COLO829 (cell line): ENCODE measurements at places on chromosomes 13 and 19.
A peak's percentile ranks its signal among the peaks of the same experiment; 100 is the strongest.

GRCh38 chr19:749811-750210, 1.1 kb upstream of the MISP start:
- no peak for DNase-seq

- DNase-seq = no peak
Observed at GRCh38 chr13:110298505-110299282, 8.3 kb downstream of the COL4A1 start.

- no peak for DNase-seq
Observed at GRCh38 chr13:104314926-104315535, 1248.8 kb upstream of the SLC10A2 start.

- no peak for DNase-seq
Observed at GRCh38 chr19:1468821-1469254, 10.2 kb downstream of the C19orf25 start.

- no peak for DNase-seq
Observed at GRCh38 chr13:44519642-44520041, 56.5 kb downstream of the TSC22D1 start.

DNA sequence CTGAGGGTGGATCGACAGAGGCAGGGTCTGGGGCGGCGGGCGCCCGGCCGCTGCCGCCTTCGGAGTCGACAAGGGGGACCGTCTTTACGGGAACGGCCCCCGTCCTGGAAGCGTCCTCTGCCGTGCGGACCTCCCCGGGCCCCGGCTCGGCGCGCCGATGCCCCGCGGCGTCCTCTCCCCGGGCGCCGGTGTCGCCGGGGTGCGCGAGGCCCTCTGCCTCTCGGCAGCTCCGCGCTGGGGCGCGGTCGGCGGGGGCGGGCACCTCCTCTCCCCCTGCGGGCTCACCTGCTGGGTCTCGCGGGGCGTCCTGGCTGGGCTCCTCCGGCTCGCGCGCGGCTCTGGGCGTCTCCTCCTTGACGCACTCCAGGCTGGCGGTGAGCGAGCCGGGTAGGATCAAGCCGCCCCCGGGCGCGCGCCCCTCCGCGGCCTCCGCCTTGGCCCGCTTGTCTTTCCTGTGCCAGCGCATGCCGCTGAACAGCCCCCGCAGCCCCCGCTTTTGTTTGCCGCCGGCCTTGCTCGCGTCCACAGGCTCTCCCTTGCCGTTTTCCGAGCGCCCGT, 1.5 kb downstream of the AMER2 start:
- no peak for DNase-seq

DNA sequence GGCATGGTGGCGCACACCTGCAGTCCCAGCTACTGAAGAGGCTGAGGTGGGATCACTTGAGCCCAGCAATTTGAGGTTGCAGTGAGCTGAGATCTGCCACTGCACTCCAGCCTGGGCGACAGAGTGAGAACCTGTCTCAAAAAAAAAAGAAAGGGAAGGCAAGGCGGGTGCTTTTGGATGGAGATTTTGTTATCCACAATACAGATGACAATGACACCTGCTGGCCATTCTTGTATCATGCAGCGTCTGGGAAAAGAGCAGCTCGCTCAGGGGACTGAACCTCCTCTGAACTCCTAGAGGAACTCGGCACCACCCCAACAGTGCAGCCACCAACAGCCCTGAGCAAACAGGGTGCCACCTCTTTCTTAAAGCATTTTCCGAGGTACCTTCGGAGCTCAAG, 22.8 kb downstream of the HAUS8 start:
- no peak for DNase-seq

DNA sequence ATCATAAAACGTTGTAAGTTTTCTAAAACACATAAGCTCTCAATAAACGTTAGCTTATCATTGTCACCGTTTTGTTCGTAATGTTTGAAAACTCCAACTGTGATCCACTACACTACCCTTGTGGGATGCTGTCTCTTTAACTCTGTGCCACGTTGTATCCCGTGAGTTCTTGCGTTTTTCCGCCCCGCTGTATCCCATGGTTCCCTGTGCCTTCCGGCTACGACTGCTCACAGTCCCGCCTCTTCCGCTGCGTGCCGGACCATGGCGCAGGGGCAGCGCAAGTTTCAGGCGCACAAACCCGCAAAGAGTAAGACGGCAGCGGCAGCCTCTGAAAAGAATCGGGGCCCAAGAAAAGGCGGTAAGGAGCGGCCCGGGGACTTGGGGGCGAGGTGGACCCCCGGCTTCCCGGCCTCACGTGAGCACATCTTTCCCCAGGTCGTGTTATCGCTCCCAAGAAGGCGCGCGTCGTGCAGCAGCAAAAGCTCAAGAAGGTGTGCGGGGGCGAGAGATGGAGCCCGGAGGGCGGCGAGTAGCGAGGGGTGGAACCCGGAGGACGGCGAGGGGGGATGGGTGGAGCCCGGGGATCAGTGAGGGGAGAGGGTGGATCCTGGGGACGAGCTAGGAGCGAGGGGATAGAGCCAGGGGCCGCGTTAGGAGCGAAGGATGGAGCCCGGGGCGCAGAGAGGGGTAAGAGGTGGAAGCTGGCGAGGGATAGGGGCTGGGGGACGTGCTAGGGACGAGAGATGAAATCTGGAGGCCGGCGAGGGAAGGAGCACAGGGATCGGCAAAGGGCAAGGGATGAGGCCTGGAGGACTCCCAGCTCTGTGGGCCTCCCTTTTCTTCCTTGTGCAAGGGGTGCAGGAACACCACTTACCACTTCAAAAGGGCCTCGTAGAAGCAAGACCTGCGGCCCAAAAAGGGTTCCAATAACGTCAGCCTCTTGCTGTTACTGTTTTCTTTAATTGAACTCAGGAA, at the start of gene C19orf53:
Gene C19orf53 (plus strand): TSS at position 240 of the 975 bp plus-strand sequence. CDS start 22 bp downstream, at position 262.
- peak; percentile 93 for DNase-seq

GRCh38 chr19:16244091-16244490, 46.4 kb downstream of the AP1M1 start:
- no peak for DNase-seq

GRCh38 chr13:23667750-23668149, 97.5 kb downstream of the TNFRSF19 start:
- DNase-seq = no peak

DNA sequence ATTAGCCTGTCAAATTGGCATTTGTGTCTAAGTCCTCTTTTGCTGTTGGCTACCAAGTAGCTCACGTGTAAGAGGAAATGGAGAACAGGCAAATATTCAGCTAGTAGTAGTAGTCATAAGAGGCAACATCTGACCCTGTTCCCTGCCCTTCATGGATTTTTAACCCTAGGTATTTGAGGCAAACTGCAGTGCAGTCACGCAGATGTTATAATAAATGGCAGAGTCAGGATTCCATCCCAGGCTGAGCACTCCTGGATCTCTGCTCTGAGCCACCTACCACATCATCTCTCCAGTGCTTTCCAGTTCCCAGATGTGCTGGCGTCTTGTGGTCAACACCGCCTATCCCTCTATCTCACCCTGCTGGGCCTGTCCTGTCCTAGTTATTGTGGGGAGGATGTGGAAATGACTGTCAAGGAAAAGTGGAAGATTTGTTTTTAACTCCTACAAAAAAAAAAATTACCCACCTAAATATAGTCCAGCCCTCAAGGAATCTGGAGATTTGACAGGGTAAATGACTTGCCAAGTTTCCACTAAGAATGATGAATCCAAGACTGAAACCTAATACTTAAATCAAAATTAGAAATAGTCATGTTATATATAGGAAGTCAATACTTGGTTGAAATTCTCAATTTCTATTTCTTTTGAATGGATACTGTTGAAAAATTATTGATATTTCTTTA, 322.9 kb downstream of the GPC6 start:
- no peak for DNase-seq

DNA sequence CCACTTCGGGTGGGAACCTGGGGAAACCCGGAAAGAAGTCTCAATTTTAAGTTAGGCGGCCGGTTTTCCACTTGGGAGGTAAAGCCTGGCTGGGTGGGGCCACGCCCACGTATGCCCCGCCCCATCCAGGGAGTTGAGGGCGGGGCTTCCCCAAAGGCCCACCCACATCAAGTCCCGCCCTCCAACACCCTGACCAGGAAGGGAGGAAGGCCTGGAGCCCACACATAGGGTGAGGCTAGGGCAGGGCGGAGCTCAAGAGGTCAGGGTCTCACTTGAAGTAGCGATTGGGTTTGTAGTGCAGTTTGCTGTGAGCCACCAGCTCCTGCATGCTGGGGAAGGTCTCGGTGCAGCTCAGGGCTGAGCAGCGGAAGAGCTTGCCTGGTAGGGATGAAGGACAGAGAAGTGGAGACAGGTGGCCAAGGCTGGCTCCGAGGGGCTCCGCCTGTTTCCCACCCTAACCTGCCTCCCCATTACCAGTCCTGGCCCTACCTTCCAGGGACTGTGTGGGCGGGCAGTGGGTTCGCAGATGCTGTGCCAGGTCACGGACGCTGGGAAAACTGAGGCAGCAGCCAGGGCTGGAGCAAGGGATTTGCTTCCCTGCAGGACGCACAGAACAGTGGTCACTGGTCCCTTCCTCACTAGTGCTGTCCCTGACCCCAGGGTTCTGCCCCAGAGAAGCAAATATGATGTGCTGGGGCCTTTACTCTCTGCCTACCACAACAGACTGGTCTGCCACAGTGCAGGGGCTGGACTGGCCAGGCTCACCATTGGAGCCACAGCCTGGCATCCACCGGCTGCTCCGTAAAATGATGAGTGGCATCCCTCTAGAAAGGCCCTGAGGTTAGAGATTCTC, 1.6 kb downstream of the ZNF414 start:
- DNase-seq = peak; percentile 48

DNA sequence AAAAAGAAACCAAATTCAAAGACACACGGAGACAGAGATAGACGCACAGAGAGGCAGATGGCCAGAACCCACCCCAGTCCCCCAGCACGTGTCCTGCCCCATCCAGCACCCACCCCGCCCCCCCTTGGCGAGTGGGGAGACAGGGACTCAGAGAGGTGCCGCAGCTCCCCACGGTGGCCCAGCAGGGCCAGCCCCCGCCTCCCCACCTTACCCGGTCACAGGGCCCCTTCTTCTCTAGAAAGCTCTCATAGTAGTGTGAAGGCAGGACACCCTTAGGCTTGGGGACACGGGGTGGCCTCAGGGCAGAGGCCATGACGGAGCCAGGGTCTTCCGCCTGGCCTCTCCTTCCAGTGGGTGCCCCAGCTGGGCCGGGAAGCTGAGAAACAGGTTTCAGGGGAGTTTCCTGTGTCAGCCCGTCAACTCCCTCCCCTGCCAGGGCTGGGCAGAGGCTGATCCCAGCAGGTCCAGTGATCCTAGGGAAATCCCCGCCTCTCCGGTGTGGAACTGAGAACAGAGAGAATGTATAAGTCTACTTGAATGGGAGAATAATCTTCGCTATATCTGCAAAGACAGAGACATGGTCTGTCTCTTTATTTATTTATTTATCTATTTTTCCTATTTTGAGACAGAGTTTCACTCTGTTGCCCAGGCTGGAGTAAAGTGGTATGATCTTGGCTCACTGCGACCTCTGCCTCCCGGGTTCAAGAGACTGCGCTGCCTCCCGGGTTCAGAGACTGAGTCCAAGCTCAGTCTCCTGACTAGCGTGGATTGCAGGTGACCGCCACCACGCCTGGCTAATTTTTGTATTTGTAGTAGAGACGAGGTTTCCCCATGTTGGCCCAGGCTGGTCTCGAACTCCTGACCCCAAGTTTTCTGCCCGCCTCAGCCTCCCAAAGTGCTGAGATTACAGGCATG, at the start of gene STAP2:
Gene STAP2 (minus strand): TSS at position 387 of the 915 bp plus-strand sequence. CDS start 74 bp downstream, at position 313.
- DNase-seq = no peak

DNA sequence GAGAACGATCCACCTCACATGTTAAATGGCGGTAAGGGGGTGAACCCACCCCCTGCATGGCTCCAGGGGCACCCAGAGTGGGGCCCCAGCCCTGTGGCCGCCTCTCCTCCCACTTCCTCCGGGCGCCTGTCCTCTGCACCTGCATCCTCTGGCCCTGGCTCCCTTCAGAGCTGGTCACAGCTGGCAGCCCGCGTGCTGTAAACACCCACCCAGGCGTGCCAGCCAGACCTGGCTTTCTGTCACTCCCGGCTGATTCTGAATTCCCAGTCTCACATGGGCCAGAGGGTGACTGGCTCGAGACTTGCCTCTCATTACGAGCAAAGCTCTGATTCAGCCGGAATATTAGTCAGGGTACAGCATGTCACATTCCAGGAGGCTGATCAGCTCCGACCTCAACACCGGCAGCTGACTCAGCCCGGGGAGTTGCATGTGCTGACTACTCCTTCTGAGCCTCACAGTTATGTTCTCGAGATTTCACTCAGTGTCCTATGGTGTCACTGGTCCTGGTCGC, 75.1 kb downstream of the GNG7 start:
- DNase-seq = peak; percentile 39

DNA sequence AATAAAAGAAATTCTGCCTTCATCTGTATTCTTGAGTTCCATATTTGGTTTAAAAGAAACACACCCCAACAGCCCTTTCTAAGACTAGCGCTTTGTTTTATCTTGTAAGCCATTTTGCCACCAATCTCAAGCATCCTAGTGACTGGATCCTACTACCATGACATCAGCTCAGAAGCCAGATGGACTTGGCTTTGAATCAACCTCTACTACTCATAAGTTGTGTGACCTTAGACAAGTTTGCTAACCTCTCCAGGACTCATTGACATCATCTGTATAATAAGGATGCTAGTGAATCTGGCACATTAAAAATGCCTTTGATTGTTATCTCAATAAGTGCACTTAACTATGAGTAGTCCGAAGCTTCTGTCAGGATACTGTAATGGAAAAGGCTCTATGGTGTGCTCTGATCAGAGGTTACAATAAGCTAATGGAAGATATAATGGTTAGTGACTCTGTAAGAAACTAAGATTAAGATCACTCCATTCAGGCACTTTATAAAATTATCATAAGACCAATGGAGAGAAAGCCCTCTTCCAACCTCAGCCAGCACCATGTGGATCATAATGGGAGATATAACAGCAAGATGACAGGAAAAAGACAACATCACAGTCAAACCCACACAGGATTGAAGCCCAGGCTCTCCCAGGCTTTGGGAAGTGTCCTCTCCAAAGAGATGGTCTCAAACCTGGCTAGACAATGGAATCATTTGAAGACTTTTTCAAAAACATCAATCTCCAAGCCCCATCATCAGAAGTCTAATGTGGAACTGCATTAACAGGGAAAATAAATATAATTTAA, 180.6 kb upstream of the MIR17HG start:
- no peak for DNase-seq

DNA sequence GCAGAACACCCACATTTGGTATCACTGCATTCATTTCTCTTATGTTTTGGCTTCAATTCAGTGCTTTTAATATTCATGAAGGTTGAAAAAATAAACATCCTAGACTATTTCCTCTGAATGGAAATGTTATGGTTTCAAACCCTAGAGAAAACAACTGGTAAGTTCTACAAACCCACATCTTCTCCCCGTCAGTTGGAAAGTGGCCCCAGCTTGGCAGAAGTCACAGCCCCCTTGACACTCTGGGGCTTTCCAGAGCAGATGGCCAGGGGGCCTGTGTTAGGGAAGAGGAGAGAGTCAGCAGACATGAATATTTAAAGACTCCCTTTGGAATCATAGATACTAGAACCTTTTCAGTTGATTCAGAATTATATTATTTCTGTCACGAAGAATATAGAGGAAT, 123.9 kb downstream of the SHISA2 start:
- DNase-seq = no peak

GRCh38 chr19:39497996-39498797, 550 bp upstream of the DLL3 start:
- DNase-seq = no peak
